HFF-Myc (cell line): ENCODE measurements at places on chromosomes 12 and 14.

GRCh38 chr14:86462193-86462753 lies 932.3 kb downstream of the FLRT2 start:
- DNase-seq = peak; percentile 9

DNA sequence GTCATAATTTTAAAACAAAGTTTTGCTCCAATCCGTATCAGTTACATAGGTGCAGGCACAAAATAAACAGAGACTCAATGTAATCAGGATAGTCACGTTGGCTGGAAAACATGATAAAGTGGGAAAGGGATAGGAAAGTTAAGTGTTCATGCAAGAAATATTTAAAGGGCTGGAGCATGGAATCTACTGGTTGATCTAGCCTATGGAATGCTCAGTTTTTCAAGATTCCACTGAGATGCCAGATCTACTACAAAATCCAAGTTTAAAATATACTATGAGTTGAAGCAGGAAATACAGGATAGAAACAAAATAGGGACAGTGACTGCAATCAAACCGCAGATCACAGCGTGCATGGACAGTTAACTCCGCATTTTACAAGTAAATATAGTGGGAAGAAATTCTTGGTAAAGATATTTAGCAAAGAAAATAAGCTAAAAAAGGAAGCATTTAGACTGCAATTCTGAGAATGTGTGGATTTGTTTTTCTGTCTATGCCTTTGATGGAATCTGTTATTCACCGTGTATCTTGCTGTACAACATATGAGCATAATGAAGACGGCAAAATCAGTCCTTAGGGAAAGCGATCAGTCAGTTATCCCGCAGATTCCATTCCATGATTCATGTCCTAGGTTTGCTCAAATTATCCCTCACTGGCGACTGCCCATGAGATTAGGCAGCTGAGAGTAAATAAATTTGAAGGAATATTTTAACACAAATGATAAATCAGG lies 1044.3 kb downstream of the FLRT2 start:
- DNase-seq = no peak

DNA sequence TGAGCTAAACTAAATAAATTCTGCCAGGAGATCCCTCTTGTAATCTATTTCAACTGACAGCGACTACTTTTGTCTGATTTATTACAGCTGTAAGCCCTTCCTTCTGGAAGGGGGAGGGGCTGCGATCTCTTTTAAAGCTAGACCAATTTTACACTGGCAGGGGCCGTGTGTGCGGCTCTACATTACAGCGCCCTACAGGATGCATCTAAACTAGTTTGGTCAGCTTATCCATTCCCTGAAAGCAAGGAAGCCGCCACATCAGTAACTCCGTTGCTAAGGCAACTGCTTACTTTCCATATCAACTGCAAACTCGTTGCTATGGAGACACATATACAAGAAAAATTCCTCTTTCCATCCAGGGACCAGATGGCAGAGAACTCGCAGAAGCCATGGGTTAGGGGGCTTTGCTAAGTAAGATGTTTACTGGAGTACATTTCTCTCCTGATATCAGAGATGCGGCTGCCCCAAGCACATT lies 17.4 kb downstream of the FOXN3 start:
- peak; percentile 72 for DNase-seq

- no peak for DNase-seq
These were observed 116.2 kb upstream of the ARID2 start for GRCh38 chr12:45613296-45613695.

DNA sequence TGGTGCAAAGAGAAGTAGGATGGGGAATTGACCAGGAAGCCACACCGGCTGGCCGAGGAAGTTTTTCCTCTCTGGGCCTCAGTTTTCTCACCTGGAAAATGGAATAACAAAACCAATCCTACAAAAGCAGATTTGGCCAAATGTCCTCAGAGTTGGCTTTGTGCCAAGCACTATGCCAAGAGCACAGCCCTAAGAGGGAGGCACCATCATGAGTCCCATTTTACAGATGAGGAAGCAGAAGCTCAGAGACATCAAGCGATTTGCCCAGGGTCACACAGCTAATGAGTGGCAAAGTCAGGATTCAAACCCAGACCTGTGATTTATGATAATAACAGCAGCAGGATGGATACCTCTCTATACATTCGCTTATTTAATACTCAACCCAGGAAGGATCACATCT lies 27.3 kb downstream of the RASAL1 start:
- no peak for DNase-seq

GRCh38 chr14:62130441-62130840 lies 368.2 kb downstream of the SNAPC1 start:
- DNase-seq = no peak

DNA sequence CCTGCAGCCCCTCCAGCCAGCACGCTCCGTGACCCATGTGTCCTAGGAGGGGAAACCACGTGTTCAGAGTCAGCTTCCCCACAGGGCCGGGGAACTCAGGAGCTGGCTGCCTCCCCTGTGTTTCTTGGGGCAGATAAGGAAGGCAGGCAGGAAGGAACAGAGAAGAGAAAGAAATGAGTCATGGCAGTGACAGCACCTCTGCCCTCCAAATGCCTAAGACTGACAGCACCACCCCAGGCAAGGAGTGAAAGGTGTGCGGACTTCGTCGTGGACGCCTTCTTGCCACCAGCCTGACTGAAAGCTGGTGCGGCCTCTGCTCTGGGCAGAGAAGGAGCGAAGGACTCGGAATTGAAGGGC lies 167.0 kb upstream of the FKBP4 start:
- no peak for DNase-seq

DNA sequence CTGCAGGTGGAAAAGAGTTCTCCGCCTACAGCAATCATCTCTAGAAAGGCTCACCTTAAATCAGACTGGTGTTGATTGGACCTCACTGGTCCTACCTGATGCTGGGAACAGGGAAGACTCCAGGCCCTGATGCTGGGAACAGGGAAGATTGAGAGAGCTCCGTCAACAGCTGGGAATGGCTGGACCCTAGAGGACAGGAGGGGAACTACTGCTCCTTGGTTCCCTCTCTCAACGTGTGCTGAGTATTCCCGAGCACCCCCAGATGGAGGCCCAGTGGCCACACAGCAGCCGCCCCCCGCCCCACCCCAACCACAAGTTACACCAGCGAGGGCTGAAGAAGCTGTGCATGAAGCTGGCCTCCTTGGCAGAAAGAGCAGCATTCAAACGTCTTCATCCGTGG lies 240.3 kb downstream of the SLC15A4 start:
- no peak for DNase-seq

GRCh38 chr14:56894591-56894991 lies 84.3 kb upstream of the OTX2 start:
- DNase-seq = no peak

DNA sequence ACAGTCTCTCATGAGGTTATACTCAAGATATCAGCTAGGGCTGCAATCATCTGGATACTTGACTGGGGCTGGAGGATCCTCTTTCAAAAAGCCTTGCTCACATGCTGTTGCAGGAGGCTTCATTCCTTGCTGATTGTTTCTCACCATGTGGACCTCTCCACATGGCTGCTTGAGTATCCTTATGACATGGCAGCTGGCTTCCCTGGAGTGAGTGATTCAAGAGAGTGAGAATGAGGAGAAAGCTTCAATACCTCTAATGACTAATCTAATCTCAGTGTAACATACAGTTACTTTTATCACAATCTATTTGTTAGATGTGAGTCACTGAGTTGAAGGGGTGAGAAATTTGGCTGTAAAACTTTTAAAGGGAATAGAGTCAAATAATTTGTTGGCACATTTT lies 14.4 kb upstream of the SDR39U1 start:
- no peak for DNase-seq

DNA sequence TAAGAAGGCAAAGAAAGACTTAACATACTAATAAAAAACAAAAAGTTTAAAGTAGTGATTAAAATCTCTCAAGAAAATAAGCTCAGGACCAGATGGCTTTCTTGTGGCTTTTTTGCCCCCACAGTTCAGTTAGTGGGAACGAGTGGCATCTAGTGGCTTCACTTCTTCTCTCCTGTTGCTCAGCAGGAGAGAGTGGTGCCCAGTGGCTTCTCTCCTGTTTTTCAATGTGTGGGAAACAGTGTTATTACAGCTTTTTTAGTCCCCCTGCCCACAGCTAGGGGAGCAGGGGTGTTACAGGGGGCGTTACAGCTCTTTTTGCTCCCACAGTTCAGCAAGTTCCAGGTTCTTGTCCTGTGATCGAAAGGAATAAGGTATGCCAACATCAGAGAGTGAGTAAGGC lies 135.2 kb downstream of the RERGL start:
- DNase-seq = no peak

GRCh38 chr14:80618751-80619329 lies 322.7 kb downstream of the CEP128 start:
- no peak for DNase-seq

DNA sequence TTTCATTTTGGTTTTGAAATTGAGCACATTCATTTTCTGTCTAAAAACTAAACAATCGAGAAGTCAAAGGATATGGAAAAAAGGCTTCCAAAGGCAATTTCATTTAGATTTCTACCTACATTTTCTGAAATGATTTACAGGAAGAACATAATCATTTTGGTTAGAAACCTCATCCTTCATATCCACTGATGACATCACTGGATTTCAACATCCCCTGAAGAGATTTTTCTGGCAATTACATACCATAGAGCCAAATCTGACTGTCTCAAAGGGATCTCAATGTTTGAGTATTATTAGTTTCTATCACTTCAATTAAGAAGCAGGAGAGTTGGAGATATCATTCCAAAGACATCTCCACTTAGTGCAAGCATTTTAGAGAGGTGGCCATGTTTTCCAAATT lies 137.8 kb downstream of the TTC7B start:
- no peak for DNase-seq

DNA sequence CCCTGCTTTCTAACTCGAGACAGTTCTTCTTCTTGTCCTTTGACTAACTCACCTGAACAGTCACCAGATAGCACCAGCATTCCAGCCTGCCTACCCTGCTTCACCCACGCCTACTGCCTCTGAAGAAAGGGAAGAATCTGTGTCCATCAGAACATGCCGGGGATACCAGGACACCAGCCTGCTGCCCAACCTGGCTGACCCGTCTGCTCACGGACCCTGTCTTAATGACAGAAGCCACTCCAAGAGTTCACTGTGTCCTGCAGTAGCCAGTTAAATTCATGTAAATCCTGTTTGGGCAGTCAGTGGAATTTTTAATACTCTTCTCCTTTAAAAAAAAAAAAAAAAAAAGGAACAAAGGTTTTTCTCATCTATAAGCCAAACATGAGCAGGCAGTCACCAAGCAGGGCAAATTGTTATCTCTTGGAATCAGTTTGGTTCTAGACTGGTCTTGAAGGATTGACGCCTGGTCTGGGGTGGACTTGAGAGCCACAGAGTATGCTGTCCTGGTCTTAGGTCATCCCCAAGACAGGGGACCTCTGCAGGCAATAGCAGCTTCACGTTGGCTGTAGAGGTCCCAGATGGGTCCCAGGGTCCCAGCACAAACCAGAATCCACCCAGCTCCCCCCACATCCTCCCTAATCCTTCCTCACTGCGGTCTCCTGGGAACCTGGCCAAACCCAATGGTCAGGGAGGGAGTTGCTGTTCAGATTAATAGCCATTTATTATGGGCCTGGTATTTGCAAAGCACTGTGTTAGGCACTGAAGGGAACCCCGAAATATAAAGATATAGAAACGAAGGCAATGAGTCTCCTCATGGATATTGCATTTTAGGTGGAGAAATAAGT lies 181.1 kb upstream of the HIF1A start:
- DNase-seq = no peak

GRCh38 chr14:32336702-32337101 lies 7.6 kb downstream of the AKAP6 start:
- no peak for DNase-seq

DNA sequence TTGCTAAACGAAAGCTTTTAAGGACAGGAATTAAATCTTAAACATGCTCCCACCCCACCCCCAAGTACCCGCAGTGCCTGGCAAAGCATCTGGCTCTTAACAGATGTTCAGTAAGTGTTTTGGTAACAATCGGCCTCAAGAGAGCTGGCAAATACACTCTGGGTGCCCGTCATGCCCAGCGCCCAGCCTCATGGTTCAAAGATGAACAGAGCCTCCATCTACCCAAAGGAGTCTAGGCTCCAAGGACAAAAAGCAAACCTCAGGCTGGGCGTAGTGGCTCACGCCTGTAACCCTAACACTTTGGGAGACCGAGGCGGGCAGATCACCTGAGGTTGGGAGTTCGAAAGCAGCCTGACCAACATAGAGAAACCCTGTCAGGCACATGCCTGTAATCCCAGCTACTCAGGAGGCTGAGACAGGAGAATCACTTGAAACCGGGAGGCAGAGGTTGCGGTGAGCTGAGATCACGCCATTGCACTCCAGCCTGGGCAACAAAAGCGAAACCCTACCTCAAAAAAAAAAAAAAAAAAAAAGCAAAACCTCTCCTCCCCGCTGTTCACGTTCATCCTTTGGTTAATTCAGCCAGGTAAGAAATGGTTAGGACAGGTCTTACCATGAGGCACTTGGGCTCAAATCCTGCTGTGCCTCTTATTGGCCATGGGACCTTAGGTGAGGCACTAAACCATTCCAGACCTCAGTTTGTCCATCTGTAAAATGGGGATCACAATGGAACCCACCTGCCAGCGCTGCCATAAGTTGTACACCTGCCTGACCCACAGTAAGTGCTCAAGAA lies 151.3 kb downstream of the BCL11B start:
- no peak for DNase-seq

- no peak for DNase-seq
These were observed 7.7 kb upstream of the ASB2 start for GRCh38 chr14:93984070-93984469.

DNA sequence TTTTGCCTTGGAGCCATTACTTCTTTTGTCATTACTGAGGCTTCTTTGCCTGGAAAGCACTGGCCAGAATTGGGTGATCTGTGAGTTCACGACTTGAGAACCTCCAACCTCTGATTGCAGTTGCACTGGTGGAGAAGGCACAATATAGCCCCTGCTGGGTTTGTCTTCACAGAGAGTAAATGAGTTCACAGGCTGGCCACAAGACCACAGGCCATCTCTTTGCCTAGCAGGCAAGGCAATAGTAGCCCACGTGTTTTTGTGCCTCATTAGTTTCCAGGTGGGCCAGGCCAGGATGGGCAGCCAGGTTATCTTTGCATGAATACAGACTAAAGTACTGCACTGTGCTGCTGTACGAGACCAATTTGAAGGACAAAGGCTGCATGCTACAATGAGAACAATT lies 468.8 kb downstream of the NRXN3 start:
- no peak for DNase-seq

- DNase-seq = no peak
These were observed 90.2 kb downstream of the CALM1 start for GRCh38 chr14:90487031-90487430.
